Stimulated activated CD8-positive, alpha-beta memory T cell treated with anti-CD3 and anti-CD28 coated beads, Interleukin-15, amount 100 ng/mL, for 48 hours (primary cell): ENCODE measurements at places on chromosomes 5 and 9.

GRCh38 chr5:42611437-42611836, 145.2 kb upstream of the CCDC152 start:
- DNase-seq, result no peak

GRCh38 chr5:41793141-41793770, 77.0 kb downstream of the OXCT1 start:
- DNase-seq, result no peak

- no peak for DNase-seq
Observed at GRCh38 chr5:168085261-168086031, 206.0 kb upstream of the WWC1 start.

DNA sequence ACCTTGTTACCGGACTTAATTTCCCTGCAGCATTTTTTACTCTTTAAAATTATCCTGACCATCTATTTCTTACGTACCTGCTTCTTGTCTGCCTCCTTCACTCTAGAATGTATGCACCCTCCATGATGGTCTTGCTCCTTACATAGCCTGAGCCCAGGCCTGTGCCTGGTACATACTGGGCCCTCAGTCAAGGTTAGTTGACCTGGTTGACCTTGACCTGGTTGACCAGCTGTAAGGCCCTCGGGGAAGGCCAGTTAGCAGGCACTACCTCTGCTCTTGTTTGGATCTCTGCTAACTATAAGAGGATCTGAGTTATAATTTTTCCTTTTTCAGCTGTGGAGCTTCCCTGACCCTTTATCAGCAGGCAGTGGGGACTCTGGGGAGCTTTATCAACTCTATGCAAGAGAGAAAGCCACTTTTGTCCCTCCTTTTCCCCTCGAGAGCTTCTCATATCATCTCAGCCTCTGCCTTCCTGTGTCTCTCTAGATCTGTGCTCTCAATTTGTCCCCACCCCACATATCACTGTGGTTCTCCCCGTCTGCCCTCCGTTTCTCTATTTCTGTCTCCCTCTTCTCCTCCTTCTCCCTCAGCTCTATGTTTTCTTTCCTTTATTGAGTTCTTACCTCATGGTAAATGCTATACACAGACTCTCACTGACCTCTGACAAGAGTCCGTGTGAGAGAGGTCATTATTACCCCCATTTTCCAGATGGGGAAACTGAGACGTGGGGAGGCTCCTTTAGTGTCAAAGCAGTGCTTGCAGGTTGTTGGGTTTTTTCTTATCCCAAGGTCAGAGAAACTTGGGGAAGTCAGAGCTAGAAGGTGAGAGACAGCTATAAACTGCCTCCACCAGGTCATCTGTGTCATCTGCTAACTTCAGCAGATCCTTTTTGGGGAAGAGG, 28.6 kb downstream of the SPRY4 start:
- no peak for DNase-seq

DNA sequence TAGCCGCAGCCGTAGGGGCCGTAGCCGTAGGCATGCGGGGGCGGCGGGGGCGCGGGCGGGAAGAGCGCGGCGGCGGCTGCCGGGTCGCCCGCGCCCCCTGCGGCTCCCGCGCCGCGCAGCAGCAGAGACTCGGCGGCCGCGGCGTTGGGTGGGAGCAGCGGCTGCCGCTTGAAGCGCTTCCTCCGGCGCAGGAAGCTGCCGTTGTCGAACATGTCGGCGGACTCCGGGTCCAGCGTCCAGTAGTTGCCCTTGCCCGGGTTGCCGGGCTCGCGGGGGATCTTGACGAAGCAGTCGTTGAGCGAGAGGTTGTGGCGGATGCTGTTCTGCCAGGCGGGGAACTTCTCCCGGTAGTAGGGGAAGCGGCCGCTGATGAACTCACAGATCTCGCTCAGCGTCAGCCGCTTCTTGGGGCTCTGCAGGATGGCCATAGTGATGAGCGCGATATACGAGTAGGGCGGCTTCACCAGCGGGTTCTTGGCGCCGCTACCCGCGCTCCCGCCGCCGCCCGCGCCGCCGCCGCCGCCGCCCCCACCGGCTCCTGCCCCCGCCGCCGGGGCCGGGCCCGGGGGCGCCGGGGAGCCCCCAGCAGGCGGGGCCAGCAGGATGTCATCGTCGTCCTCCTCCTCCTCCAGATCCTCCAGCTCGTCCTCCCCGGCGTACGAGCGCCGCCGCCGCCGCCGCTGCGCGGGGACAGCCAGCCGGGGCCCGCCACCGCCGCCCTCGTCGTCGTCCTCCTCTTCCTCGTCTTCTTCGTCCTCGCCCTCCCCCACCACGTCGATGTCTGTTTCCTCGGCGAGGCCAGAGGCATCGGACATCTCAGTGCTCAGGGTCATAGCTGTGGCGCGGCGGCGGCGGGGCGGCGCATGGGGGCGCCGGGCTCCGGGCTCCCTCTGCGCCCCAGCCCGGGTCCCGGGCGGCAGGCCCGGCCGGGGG, 781 bp downstream of the FOXD1 start:
- DNase-seq, result no peak

DNA sequence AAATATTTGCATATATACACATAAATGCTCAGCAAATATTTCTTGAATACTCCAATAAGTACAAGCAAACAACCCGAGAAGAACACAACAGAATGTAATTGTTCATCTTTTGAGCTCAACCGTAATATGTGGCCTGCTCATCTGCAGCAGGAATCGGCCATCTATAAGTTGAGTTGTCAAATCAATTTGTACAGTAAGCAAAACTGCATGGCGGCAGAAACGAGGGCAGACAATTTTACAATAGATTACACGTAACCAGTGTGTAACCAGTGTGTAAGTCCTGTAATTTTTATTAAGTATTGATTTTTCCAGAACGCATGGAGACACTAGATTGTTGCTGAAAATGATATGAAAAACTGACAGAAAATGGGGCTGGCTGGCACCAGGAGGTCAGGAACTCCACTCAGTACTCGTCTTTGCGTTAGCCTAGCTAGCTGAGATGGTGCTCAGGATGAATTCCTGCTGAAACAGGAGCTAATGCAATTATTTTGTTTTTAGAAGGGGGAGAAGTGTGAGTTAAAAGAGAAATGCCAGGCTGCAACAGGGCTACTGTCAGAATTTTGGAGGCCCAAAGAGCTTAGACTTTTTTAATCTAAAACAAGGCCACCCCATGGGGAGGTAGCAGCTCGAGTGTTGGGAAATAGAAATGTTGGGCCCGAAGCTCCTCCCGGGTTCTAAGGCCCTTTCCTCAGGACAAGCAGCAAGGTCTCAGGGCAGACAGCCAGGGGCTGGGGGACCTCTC, 682 bp downstream of the DHX29 start:
- DNase-seq, result no peak

- DNase-seq, result no peak
Observed at GRCh38 chr9:119639287-119639955, 270.2 kb upstream of the BRINP1 start.

DNA sequence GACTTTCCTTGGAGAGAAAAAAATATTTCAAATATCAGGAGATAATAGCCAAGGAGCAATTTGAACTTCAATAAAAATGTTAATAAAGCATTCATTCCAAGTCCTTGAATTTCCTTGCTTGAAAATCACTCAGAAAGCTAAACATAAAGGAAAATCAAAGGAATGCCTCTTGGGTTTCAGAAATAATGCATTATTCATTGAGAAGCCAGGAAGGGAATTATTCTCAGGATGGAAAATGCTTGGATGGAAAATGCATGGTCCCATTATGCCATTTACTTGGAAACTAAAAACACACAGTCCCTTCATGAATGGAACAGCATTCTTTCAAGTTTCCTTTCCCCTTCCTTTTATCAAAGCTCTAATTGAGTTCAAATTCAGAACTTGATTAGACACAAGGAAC, 160.9 kb downstream of the LPAR1 start:
- DNase-seq, result no peak

DNA sequence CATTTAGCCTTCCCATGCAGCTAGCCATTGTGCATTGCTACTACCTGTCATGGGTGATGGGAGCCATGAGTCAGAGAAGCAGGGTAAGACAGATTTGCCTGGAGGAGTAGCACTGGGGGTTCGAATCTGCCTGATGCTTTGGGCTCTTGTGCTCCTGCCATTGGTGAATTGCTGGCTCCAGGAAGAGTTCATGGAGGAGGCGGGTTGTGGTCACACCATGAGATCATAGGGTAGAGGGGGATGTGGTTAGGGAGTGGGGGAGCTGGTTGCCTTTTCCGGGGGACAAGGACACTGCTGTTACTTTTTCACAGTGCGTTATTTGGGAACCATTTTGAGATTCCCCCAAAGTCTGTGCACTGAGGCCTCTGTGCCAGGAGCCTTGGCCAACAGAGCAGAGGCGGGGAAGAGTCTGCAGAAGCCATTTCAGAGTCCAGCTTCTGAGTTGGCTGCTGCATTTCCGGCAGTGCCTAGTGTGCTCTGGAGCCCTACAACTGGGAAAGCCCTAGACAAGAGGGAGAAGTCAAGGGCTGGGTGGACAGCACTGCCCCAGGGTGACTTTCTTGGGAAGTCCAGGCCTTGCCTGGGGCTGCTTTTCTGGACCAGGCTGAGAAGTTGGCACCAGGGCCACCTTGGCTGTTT, 6.2 kb downstream of the ANGPTL2 start:
- DNase-seq, result no peak

DNA sequence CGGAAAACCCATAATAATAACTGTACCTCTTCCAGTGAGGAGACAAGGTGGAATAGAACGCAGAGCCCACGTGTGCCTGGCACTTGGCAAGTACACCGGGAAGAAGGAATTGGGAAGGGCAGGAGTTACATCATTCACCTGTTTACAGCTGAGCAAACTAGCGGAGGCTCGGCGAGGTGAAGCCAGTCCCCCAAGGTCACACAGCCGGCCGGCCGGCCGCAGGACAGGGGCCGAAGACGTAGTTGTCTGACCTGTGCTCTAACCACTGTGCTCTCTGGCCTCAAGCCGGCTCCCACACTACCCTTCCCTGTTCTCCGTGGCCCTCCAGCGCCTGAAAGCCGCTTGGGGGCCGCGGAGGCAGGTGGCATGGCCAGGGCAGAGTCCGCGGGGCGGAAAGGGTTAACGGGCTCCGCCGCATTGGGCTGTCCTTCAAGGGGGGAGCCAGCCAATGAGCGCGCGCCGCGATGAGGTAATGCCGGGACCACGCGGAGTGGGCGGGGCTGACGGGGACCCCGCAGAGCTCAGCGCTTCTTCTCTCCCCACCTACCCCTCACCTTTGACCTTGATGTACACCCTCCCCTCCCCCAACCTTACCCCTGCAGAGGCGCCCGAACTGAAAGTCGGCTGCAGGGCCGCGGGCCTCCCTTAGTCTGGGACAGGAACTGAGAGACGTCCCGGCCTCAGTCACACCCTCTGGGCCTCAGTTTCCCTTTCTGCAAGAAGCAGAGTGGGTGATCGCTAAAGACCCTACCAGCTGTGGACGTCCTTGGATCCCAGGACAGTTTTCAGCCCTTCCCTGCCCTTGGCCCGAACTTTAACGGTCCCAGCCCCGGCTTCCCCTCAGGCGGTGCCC, 125.1 kb downstream of the C9orf50 start:
- peak; percentile 83 for DNase-seq

DNA sequence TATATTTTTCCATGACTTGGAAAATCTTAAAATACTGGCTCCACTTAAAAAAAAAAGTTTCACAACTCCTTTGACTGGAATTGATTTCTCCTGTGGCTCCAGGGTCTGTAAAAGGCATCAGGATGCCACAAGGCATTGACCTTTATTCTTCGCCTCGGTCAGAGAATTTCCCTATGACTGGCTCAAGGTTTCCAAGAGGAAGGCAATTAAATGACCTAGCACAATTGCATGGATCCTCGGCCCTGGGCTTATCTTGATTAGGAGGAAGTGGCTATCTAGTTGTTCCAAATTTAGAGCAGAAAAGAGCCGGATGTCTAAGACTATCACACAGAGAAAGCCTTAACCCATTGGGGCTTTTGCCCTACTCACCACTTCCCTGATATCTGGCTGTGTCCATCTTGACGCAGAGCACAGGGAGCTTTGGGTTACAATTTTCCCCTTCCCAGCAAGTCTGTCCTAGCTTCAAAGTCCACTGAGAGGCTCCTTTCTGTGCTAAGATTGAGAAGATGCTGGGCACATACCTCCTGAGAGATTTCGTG, 56.9 kb upstream of the COL15A1 start:
- no peak for DNase-seq

DNA sequence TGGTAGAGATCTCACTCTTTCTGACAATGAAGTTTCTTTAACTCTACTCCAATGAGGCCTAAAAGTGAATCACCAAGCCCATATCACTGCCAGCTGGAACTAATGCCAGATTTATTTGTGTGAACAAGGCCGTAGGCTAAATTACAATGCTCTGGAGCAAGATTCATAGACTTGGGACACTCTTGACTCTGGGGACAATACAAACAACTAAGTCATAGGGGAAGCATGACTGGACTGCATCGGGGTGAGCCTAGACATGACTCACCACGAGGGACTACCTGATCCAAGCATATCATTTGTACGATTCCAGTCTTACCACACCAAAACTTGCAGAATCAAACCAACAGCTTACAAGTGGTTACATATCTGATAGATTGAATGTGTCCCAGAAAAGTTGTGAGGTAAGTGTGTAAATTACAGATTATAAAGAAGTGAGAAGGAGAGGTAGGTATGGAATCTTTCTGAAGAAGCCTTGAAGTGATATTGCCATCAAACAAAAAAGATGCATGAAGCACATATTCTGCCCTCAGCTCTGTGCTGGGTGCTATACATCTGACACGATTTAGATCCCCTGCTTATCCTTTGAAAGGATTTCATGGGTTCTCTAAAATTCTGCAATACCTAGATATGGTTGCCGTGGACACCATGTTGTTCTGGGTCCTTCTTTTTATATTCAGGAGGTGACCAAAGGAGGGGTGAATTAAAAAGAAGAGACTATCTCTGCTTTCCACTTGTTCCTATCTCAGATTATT, 199.3 kb upstream of the PDE4D start:
- DNase-seq, result no peak

- no peak for DNase-seq
Observed at GRCh38 chr9:91433180-91433579, 9.5 kb upstream of the NFIL3 start.

- DNase-seq, result peak; percentile 8
Observed at GRCh38 chr5:136212252-136212721, 19.3 kb upstream of the SMIM32 start.

DNA sequence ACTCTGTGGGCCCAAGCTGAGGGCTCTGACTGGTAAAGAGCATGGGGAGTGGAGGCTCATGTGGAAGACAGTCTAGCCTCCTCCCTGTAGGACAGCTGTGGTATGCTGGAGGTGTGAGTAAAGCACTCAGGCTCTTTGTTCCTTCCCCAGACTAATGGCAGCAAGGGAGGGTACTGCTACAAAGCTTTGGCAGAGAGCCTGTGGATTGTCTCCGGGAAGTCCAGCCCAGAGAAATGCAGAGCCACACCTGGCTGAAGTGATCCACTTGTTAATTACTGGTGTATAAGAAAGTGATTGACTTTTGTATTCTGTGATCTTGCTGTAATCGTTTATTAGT, 161.7 kb downstream of the OXCT1 start:
- no peak for DNase-seq

DNA sequence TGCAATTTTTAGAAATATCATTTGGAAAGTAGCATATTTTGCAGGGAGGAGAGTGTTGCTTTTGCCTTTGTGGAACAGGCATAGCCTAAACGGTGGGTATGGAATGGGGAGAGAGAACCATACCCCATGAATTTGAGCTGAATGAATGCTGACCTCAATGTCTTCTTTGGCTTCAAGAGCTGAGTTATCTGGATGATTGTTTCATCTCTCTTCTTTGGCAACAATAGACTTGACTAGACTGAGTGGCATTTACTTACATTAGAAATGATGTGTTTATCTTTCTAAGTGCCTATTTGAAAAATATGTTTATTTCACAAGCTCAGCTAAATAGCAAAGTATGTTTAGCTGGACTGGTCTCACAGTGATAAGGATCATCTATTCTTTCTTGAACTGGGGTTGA, 42.8 kb downstream of the SPEF2 start:
- DNase-seq, result no peak
